ENCODE measurements at places on chromosomes 13 and 19. TPM values are rescaled to one million over a fixed set of nuclear protein-coding genes. Genes with fewer than 3 reads are reported as not detected.

HIF3A gene
- 2.0 TPM for polyA plus RNA-seq

PDE4C gene
- 2.6 TPM for polyA plus RNA-seq

FBXL12 gene
- polyA plus RNA-seq = 31.5 TPM

KLK14 gene
- polyA plus RNA-seq = not detected

SCEL gene
- not detected for polyA plus RNA-seq

SULT2A1 gene
- not detected for polyA plus RNA-seq

CYP2A7 gene
- polyA plus RNA-seq = not detected

AMER2 gene
- polyA plus RNA-seq = 33.2 TPM

ZNF253 gene
- polyA plus RNA-seq = 26.7 TPM

EFNA2 gene
- polyA plus RNA-seq = 9.8 TPM

RPS28 gene
- 192 TPM for polyA plus RNA-seq

NPHS1 gene
- polyA plus RNA-seq = 0.05 TPM

IGFL2 gene
- polyA plus RNA-seq = not detected

WASF3 gene
- 49.1 TPM for polyA plus RNA-seq

ZBTB32 gene
- polyA plus RNA-seq = not detected

PABPC3 gene
- not detected for polyA plus RNA-seq

ZNF17 gene
- 32.1 TPM for polyA plus RNA-seq

UGGT2 gene
- polyA plus RNA-seq = 35.3 TPM

ELSPBP1 gene
- polyA plus RNA-seq = not detected

ACP7 gene
- not detected for polyA plus RNA-seq

PROZ gene
- not detected for polyA plus RNA-seq

SOX1 gene
- 18.5 TPM for polyA plus RNA-seq

DIAPH3 gene
- polyA plus RNA-seq = 1.9 TPM

POSTN gene
- polyA plus RNA-seq = 1.8 TPM

C19orf47 gene
- polyA plus RNA-seq = 22.8 TPM

NTN5 gene
- polyA plus RNA-seq = 1.0 TPM

KIR3DL1 gene
- not detected for polyA plus RNA-seq

CILP2 gene
- polyA plus RNA-seq = 0.84 TPM

ZNF784 gene
- 10.3 TPM for polyA plus RNA-seq

CACNA1A gene
- polyA plus RNA-seq = 6.9 TPM

C1QTNF9 gene
- polyA plus RNA-seq = not detected
